ENCODE measurements at places on chromosomes 1 and 21.

- DNase-seq, result no peak
Measured at GRCh38 chr1:67194209-67194863, 28.1 kb downstream of the IL23R start.

DNA sequence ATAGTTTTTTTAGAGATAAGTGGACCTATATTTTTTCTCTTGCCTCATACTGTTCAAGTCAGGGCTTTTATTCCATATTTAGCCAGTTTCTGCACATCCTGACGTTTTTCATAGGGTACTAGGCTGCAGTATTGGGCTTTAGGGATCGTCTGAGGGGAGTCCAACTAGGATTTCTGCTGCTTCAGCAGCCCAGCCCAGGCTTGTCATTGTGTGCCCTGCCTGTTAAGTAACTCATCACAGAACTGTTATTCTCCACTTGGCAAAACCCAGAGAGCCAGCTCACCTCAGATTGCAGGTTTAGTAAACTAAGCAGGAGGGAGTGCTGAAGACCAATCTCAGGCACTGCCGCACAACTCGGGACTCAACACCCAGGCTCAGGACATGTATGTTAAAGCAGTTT, 2.8 kb downstream of the GALNT2 start:
- DNase-seq, result no peak

DNA sequence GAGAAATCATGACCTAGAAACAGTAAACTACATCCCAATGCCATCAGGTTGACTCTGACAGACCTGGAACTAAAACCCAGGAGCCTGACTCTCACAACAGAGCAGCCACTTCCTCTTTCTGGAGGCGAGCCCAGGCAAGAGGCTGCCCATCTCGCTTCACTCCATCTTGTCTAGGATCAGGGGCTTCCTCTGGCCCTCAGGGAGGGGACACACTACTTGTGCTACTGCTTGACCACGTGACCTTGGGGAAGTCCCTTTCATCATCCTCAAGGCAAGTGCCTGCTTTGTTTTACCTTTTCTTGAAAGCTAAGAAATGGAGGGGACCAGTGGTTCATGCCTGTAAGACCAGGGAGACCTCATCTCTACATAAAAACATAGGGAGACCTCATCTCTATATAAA, 2.6 kb upstream of the TENT5B start:
- no peak for DNase-seq

GRCh38 chr1:219699870-219700269, 87.0 kb upstream of the ZC3H11B start:
- no peak for DNase-seq

DNA sequence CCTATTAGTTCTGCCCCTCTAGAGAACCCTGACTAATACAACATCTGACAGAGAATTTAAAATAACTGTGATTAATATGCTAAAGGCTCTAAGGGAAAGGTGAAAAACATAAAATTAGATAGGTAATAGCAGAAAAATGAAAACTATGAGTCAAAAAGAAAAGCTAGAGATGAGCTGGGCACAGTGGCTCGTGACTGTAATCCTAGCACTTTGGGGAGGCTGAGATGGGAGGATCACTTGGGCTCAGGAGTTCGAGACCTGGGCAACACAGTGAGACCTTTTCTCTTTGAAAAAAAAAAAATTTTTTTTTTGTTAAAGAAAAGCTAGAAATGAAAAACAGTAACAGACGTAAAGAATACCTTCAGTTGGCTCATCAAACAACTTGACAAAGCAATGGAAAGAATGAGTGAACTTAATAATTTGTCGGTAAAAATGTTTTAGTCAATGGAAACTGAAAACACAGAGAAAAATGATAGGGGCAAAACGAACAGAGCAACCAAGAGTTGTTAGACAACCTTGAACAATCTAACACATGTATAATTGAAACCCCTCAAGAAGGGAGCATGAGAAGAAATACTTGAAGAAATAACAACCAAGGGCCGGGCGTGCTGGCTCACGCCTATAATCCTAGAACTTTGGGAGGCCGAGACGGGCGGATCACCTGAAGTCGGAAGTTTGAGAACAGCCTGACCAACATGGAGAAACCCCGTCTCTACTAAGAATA, 132.9 kb upstream of the GFI1 start:
- DNase-seq, result no peak

DNA sequence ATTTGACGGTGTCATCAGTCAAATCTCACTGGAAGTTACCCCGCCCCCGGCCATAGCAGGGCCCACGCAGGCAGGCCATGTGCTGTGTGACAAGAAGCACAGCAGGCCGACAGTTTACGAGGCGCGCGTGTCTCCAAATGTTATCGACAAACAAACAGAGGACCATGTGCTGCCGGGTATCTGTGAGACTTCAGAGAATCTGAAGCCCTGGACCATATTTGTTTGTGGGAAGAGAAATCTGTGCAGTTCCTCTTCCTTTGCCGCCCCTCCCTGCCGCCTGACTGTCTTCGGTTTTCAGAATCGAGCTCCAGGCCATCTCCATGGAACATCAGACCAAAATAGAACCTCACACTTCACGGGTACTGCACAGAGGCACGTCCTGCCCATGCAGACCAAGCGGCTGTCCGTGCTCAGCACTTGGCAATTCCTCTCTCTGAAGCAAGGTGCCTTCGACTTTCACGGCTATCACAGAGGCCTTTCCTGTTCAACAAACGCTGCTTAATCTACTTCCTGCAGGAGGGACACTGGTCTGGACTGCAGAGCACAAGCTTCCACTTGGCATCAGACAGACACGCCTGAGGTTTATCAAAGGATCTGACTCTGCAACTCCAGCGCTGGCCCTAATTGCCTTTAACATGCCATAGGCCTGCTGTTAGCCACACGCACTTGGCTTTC, 135.7 kb upstream of the KRTAP19-8 start:
- DNase-seq, result peak; percentile 77

- DNase-seq, result no peak
Measured at GRCh38 chr1:236608930-236609726, 4.8 kb upstream of the HEATR1 start.

DNA sequence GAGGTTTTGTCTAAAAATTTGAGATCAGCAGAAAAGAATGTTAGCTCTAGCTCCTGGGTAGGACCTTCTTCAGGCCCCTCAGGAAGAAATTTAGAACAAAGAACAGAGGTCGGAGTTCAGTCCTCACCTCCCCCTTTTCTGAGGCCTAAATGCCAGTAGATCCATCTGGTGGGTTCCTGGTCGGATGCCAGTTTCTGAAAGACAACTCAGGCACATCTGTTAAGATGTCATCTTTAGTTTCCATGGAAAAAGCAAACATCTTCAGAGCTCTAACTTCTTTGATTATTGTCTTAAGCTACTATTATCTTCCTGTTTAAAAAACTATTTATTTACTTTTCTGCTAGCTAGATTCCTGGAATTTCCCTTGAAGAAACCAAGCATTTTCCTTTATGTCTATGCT, 37.1 kb upstream of the USP25 start:
- no peak for DNase-seq

Measured in activated CD4-positive, alpha-beta T cell treated with anti-CD3 and anti-CD28 coated beads, Interleukin-2, amount 50 U/mL, for 4 hours (primary cell).